ENCODE measurements at places on chromosomes 5 and 9.

- DNase-seq: no peak
Measured at GRCh38 chr9:80995759-80996158, 693.6 kb downstream of the TLE1 start.

DNA sequence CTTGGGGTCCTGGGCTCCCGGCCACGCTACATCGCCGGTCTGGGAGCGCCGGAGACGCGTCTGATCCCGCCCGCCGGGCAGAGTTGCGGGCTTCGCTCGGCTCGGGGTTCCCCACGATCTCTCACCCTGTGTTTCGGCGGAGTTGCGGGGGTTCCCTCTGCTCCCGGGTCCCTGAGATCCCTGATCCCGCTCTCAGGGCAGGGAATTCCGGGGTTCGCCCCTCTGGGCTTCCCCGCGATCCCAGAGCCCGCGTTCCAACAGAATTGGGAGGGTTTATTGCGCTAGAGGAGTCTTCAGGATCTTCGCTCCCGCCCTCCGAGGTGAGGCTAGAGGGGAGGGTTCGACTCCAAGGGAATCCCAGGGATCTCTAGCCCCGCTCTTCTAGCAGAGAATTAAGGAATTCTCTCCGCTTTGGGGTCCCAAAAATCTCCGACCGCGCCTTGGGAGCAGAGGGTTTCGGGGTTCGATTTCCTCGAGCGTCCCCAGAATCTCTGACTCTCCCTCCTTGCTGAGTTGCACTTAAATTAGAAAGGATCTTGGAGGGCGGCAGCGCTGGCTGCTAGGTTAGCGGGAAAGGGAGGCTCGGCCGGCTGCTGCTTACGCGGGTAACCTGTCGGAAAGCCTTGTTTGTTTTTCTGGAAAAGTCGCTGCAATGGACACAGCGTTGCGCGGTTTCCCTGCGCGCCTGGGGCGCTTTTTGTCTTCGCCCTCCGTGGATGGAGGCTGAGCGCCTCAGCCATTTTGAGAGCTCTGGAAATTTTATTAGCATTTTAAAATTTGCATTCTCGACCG is 1.3 kb downstream of the DMRT1 start:
- no peak for DNase-seq

DNA sequence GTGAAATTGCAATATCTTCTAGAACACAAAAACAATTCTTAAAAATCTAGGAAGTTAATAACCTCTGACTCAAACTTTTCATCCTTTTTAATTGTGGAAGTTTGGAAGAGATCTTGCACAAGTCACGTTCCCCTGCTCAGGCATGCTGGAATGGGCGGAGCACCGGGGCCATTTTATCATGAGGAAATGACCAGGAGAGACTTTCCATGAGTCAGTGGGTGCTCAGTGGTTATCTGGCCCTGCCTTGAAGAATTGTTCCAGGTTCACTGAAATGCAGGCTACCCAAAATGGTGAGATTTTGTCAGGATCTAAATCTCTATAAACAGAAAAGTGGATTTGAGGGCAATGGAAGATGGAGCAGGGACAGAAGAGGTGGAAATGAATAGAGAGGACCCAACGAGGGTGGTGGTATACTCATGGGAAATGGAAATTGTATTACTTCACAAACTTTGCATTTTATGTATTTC is 61.2 kb downstream of the FYB1 start:
- no peak for DNase-seq

GRCh38 chr5:9513827-9514226 is 32.0 kb downstream of the SEMA5A start:
- no peak for DNase-seq

- DNase-seq: no peak
Measured at GRCh38 chr5:37888476-37888875, 48.6 kb upstream of the GDNF start.

Measured in NCI-H345 (cell line).